ENCODE measurements at places on chromosomes 1 and 21.

DNA sequence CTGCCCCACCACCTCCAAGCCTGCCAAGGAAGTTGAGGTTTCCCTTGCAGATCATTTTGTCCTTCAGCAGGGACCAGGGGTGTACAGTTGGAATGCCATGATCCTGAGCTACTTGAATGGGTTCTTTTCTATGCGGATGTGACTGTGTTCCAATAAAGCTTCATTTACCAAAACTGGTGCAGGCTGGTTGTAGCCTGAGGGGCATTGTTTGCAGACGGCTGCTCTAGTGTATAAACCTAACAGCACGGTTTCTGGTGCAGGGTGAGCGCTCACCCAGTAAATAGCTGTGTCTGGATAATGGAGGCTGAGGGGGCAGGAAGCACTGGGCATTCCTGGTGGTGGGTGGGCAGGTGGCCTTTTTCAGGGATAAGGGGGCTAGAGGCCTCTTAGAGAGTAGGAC is 72.7 kb upstream of the ACTL8 start:
- no peak for DNase-seq

DNA sequence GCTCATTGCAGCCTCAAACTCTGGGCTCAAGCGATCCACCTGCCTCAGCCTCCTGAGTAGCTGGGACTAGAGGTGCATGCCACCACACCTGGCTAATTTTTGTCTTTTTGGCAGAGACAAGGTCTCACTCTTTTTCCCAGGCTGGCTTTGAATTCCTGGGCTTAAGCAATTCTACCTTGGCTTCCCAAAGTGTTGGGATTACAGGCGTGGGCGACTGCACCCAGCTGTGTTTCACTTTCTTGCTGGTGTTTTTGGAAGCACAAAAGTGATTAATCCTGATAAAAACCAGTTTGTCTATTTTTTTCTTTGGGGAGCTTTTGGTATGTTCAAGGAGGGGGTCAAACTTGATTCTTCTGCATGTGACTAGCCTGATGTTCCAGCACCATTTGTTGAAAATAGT is 19.3 kb downstream of the RNF11 start:
- no peak for DNase-seq

DNA sequence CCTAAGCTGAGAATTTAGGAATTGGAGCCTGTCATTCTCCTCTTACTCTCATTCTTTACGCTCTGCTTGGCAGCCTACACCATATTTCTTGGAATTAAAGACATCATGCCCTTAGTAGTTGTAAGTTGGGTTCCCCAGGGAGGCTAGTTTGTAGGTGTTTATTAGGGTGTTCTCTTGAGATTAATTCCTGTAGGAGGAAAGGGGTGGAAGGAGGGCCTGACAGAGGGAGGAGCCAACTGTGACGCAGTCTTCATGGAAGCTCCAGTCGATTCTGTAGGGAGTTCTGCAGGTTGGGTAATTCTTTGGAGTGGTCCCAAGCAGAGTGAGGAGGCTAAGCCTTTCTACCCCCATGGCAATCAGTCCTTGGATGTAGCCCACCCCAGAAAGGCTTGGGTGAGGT is 111.4 kb downstream of the HHAT start:
- DNase-seq = no peak

DNA sequence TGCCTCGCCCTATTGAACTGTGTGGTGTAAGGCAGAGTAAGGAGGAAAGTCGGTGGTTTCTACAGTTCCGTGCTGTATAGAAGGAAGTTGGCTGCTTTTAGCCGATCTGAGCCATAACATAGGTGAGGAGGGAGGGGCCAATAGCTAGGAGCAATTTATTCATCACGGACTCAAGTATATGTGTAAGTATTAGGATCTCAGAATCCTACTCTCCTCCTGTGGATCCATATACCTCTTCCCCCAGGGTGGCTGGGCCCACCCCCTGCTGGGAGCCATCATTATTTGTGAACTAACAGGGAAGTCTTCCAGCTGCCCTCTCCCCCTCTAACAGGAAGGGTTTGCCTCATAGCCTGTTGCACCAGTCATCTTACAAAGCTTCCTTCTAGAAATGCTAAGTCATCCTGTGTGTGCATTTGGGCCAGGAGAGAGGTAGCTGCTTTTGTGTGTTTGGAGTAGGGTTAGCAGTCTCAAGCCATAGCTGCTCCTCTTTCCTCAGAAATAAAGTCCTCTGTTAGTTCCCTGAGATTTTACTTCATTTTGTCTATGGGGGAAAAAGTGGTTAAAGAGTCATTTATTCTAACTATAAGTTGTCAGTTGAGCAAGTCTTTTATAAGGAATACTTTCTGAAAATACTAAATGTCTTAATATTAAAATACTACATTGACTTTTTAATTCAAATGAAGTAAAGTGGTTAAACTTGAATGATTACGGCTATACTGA is 14.9 kb upstream of the CENPS start:
- no peak for DNase-seq

DNA sequence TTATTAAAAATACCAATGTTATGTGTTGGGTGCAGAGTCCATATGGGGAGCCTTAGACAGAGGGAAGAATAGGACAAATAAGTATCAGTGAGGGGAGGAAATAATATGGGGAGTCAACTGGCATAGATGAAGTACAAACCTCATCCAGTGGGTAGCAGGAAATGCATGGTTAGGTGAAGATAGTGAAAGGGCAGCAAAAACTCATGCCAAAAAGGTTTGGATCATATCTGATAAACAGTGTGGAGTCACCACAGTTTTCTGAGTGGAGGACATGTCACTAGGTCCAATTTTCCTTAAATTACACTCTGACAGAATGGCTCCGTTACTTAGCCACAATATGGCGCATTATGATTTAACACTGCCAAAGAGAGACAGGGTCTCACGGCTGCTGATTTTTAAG is 10.3 kb downstream of the DUSP23 start:
- DNase-seq = no peak

GRCh38 chr1:187718527-187718926 is 889.8 kb downstream of the PLA2G4A start:
- DNase-seq = no peak

- DNase-seq = no peak
Observed at GRCh38 chr1:57064379-57065140, 98.7 kb upstream of the C8B start.

DNA sequence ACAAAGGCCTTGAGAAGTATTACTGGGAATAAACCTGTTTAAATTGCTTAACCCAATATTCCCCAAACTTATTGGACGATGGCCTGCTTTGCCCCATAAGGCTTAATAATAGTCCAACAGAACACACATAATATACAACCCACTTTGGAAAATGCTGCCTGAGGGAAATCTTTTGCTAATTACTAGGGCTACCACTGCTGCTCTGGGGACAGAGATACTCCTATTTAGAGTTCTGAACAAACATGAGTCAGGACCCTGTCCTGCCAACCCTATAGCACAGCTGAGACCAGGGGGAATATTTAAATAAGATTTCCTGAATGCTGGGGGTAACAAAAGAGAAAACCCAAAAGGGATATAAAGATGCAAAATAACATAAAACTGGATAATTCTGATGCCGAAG is 139.1 kb downstream of the BRINP2 start:
- DNase-seq = no peak

DNA sequence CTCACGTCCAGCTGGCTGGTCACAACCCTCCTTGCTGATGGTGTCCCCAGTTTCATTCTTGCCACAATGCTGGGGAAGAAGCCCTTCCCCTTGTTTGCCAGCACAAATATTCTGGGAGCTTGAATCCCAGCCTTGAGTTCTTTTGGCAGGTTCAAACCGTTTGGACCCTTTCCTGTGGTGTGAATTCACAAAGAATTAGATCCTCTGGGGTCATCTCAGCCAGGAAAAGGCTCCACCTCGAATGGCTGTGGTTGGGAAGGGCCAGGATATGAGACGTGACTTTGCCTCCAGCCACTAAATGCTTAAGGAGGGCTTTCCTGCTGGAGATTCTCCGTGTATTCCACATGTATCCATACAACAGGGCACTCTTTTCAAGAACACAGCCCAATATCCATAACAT is 66.9 kb downstream of the MRPL37 start:
- no peak for DNase-seq

Measured in activated CD4-positive, alpha-beta T cell treated with anti-CD3 and anti-CD28 coated beads, Interleukin-2, amount 50 U/mL, for 48 hours (primary cell).